ENCODE measurements at places on chromosomes 1 and 21. TPM values are rescaled to one million over a fixed set of nuclear protein-coding genes. Genes with fewer than 3 reads are reported as not detected.

DNA sequence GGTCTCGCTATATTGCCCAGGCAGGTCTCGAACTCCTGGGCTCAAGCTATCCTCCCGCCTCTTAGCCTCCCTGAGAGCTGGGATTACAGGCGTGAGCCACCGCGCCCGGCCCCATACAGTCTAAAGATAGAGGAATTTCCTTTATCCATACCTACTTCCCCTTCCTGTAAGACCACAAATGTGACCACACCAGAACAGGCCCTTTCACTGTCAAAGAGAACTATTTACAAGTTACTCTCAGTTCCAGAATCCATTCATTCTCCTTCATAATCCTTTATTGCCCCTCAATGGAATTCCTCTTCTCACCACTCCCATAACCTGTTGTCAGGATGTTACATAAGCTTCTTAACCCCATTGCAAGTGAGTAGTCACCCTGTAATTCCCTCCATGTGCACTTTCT lies 26.3 kb upstream of the SLC5A9 start:
- DNase-seq: no peak

DNA sequence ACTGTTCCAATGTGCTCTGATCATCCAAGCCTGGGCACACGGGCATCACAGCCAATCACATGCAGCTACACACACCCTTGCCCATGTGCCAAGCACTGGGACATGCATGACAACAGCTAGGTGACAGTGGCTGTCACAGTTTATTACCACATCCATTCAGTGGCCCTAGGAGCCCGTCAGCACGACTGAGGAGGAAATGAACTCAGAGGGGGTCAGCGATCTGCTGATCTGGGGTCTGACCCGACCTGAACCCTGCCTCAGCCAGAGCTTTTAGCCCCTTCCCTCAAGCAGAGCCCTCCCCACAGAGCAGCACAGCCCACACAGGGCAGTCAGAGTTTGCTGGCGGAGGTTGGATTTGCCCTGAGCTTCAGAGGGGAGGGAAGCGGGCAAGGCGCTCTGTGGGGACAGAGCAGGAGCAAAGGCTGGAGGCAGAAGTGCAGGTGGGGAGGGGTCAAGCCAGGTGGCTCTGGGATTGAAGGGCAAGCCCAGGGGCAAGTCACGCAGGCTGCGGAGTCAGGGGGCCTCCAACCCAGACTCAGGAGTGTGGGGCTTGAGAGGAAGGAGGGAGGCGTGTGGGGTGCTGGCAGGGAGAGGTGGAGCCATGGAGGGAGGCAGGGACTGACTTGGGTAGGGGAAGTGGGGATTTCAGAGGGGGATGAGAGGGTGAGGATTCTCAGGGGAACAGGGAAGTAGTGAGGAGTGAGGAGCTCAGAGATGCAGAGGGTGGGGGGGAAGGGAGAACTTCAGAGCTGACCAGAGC lies 10.4 kb downstream of the SH3BGRL3 start:
- DNase-seq: no peak

- no peak for DNase-seq
Observed at GRCh38 chr1:76759171-76759860, 108.0 kb upstream of the ST6GALNAC5 start.

DNA sequence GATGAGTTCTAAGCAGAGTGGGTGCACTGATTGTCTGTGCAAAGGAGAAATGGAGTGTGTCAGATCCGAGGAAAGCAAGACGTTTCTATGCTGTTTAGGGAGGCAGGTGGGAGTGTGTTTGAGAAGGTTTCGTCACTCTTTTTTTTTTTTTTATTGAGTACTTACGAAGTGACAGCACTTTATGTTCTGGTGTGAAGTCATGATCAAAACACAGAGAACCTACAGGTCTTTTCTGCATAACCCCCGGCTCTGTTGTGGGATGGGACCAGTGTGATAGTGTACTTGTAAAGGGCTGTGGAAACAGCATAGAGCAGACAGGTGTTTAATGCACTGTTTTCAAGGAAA lies 26.7 kb downstream of the MIA3 start:
- DNase-seq: no peak

DNA sequence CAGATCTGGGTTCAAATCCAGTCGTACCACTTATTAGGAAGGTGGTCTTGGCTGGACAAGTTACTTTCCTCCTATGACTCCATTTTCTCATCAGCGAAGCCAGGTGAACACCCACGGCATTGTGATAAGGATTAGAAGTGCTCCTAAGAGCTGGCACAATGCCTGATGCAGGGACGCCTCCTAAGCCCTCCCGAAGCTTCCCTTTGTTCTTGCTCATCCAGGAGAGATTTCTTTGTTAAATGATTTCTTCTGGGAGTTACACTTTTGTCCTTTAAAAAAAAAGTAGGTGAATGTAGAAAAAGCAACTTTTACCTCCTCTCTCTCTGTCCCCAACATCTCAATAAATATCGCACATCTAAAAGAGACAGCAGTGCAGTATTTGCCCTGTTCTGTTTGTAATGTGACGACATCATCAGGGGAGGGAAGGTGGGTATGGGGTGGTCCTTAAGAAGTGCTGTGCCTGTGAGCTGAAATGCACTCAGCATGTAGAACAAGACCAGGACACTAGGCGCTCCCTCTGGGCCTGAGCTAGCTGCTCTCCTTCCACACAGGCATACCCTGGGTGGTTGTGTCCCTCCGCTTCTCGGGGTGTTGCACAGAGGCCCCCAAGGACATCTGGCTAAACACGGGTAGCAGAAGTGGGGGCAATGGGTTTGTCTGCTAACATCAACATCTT lies 43.9 kb downstream of the SUSD4 start:
- DNase-seq: no peak

DNA sequence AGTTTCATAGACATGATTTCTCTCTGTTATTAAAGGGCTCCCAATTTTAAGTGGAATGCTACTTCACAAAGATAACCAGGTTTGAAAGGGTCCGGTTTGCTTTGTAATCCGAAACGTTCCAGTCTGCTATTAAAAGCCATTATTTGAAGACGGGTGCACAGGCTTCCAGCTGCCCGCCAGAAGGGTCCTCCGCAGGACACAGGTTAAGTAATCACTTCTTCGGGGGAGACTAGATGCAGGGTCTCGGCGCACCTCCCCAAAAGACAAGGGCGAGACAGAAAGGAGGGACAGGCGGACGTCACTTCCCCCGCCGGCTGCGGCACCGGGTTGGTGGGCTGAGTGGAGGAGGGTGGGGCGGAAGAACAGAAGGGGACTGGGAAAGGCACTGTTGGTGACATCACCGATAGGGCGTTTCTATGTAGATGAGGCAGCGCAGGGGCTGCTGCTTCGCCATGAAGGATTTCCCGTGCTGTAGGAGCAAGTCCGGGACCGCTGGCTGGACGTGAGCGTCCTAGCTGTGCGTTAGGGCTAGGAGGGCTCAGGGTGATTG lies 8.9 kb downstream of the RNU1-2 start:
- peak; percentile 99 for DNase-seq

GRCh38 chr1:44848456-44849181 lies 5.6 kb upstream of the PTCH2 start:
- DNase-seq: no peak

DNA sequence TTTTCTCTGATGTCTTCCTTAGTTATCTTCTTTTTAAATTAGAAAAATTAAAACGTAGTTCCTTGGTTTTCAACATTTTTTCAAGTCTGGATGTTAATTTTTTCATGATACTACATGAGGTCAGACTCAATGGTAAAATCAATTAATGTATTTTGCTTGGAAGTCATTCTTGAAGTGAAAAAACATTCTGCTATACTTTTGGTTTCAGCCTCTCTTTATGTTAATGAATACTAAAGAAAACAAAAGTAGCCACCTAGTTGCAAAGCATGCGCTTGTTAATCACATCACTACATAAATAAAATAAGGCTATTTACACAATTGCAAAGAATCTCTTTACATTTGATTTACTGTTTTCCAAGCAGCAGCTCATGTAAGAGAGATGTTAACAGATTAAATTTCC lies 170.4 kb downstream of the LIPI start:
- DNase-seq: no peak

DNA sequence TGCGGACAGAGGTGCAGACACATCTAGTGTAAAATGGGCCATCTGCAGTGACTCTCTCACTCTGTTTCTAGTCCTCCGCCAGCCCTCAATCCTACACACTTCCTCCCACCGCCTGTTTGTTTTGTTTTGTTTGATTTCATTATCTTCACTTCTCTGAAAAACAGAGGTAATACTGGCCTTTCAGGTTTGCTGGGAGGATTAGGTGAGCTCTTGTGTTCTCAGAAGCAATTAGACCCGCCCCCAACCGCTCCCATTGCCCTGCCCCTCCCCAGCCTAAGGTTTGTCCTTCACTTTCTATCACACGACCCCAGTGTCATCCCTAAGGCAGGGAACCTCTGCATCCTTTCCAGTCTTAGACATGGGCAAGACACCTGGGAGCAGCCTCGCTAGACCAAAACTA lies 43.2 kb upstream of the TACSTD2 start:
- DNase-seq: no peak

GRCh38 chr1:55048453-55049270 lies 9.3 kb downstream of the PCSK9 start:
- no peak for DNase-seq

GRCh38 chr1:92543131-92544055 lies 56.7 kb upstream of the GFI1 start:
- no peak for DNase-seq

MAP3K21 gene
- 1.9 TPM for total RNA-seq

SUCO gene
- total RNA-seq: 95.8 TPM

SPATA1 gene
- not detected for total RNA-seq

LAMB3 gene
- 1.1 TPM for total RNA-seq

PAQR6 gene
- total RNA-seq: 2.8 TPM

EXO1 gene
- 1.7 TPM for total RNA-seq

SIPA1L2 gene
- 1.3 TPM for total RNA-seq

CHI3L1 gene
- total RNA-seq: not detected

DLGAP3 gene
- 0.55 TPM for total RNA-seq

CACNA1S gene
- not detected for total RNA-seq

RHBDL2 gene
- total RNA-seq: not detected

CTNNBIP1 gene
- 9.2 TPM for total RNA-seq

IVL gene
- not detected for total RNA-seq

RXFP4 gene
- not detected for total RNA-seq

CD2 gene
- 152 TPM for total RNA-seq

All from T-helper 17 cell (primary cell).